ENCODE measurements at places on chromosomes 2 and 18.

DNA sequence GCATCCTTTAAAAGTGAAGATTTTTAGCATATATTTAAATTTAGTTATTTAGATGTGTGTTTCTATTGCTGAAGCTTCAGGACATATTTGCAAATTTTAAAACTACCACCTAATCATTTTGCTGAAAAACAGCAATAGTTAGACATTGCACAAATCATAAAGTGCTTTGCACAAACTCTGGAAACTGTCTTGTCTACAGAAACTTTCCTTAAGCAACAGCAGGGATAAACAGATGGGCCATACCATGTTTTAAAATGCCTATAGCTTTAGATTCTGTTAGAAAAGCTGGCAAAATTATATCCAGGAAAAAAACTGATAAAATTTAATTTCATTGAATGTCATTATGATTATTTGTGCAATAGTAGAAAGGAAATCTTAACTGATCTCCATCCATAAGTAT lies 1313.9 kb upstream of the ACVR2A start:
- no peak for DNase-seq

DNA sequence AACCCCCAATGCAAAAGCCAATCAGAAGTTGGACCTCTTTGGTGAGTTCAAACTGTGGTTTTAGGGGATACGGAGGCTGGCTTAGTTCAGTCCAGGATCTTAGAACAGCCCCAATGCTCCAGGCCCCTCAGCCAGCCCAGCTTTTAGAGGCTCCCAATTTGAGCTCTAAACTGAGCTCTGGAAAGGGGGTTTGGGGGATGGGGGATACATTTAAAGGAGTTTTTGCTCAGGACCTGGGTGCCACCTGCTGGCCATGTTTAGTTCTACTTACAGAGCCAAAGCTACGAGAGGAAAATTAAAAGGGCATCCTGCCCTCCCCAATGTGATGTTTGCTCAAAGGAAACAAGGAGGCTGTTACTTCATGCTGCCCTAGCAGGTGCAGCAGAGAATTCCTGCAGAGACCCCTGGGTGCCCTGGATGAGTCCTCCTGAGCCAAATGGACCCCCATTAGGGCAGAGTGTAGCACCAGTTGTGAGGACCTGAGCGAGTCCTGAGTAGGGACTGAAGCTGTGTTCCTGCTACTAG lies 15.9 kb upstream of the TMEM214 start:
- DNase-seq, result peak; percentile 71

GRCh38 chr2:122100346-122100745 lies 344.9 kb downstream of the TSN start:
- no peak for DNase-seq

DNA sequence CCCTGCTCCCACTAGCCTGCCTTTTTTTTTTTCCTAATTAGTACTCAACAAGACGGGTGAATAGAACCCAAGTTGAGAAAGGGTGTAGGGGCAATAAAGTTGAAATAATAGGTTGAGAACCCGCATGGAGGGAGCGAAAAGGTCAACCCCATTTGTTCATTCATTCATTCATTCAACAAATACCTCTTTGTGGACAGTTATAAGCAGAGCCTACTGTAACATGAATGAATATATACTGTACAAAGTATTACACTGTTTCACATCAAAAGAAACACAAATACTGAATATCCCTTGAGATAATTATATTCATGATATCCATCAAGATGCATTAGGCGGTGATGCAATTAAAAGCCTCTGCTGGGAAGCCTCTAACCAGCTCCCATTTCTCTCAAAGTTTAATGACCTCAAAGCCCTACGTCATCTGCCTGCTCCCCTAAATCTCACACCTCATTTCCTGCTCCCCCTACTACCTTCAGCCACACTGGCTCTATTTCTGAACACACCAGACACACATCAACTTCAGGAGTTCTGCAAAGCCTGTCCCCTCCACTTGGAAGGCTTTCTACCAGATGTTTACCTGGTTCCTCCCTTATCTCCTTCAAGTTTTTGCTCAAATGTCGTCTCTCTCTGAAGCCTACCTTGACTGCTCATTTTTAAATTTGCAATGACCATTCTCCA lies 1.4 kb upstream of the NBAS start:
- no peak for DNase-seq

- DNase-seq, result no peak
Measured at GRCh38 chr18:2654928-2655177, 673 bp upstream of the SMCHD1 start.

GRCh38 chr18:26207937-26208336 lies 18.3 kb upstream of the TAF4B start:
- DNase-seq, result no peak

DNA sequence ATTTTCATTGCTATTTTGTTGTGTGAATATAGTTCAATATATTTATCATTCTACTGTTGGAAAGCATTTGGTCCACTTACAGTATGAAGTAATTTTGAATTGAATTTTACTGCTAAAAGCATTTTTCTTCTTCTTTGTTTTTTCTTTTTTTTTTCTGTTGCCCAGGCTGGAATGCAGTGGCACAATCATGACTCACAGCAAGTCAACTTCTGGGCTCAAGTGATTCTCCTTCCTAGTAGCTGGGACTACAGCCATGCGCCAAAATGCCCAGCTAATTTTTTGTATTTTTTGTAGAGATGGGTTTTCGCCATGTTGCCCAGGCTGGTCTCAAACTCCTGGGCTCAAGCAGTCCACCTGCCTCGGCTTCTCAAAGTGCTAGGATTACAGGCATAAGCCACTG lies 2.4 kb upstream of the ETAA1 start:
- DNase-seq, result peak; percentile 56

GRCh38 chr2:39547811-39548719 lies 111.0 kb upstream of the MAP4K3 start:
- DNase-seq, result peak; percentile 91

All from RPMI7951 (cell line).